ENCODE measurements at places on chromosomes 12 and 14.

GRCh38 chr12:24177889-24178288 lies 228.4 kb upstream of the SOX5 start:
- DNase-seq, result no peak

- DNase-seq, result no peak
These were observed 24.8 kb downstream of the KCNA1 start for GRCh38 chr12:4934407-4935035.

- DNase-seq, result no peak
These were observed 17.5 kb downstream of the SSH1 start for GRCh38 chr12:108839890-108840230.

GRCh38 chr12:96719660-96720362 lies 187.2 kb upstream of the NEDD1 start:
- no peak for DNase-seq

DNA sequence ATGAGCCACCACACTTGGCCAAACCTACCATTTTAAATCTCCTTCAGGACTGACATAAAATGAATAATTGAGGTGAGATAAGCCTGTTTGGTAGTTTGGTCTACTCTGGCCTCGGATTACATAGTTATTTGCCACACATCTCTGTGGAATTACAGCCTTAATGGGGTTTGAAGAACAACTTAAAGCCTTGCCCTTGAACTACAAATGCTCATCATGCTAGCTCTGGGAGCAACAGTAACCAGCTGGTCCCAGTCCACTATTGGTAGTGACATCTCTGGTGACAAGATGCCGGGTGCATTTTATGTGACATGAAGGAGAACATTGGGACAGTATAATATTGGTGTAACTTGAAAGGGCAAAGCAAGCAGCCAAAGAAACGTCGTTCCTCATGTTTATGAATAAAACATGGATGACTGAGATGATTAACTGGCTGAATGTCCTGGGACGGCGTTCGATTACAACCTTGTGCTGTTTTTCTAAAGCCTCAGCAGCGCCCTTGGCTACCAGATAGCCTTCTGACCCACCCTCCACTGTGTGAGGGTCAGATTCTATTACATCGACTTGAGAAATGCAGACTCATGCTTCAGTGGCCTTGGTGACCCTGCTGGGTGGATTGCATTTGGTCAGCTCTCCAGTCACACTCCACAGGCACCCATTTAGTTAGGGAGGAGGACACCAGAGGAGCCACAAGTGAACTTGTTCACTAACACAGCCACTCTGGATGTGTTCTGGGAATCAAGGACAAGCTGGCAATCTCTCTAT lies 41.5 kb downstream of the BEST3 start:
- no peak for DNase-seq

DNA sequence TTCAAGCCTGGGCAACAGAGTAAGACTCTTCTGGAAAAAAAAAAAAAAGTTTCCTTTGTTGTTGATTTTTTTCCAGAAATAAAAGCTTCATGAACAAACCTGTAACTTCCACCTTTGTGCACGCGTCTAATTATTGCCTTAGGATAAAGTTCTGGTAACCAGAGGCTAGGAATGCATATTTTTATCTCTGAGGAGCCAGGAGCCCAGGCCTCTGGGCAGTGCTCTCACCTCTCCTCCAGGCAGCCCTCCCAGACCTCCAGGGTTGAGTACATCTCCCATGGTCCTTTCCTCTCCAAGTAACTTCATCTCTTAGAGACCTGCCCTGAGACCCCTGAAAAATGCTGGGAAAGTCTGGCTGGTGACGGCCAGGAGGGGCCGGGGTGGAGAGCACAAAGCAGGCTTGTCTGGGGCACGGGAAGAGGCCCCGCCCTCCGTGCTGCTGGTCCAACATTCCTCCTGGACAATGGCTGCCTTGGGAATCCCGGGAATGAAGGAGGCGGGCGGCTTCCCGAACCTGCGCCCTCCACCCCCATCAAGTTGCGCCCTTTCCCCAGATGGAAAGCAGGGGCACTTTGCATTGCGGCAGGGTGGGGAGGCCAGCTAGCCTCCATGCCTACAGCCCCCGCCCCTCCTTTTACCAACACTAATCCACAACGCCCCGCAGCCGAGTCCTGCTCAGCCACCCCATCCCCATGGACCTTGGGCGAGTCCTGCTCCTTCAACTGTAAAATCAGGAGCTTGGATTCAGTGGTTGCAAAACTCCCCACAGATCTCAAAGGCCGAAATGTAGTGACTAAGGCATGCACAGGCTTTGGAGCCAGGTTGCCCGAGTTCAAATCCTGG lies 7.3 kb upstream of the FIGNL2 start:
- peak; percentile 55 for DNase-seq

DNA sequence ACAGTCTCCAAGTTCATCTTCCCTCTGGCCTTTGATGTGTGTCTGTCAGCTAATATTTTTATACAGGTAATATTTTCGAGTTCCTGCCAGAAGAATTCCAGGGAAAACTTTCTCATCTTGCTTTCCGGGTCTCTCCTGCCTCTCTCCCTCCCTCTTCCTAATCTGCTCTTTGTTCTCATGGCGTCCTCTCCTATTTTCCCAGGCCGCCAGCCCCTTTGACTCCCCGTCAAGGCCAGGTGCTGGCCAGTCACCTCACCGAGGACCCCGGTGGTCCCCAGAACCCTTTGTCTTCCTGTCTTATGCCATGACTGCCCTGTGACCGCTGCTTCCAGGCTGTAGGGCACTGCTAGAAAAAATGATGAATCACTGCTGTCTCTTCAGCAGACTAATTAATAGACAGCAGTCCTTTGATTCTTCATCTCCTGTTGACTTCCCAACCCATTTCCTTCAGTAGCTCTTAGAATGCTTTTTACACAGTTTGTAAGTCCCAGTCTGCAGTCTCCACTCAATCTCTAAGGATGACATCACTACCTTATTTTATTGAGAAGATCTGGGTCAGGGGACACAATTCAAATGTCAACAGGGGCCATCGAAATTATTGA lies 40.7 kb downstream of the PPFIBP1 start:
- DNase-seq, result no peak

GRCh38 chr14:62592877-62593276 lies 452.4 kb downstream of the KCNH5 start:
- no peak for DNase-seq

GRCh38 chr12:113136128-113136989 lies 798 bp upstream of the RASAL1 start:
- DNase-seq, result no peak

- DNase-seq, result no peak
These were observed 4.7 kb upstream of the PPP1R1A start for GRCh38 chr12:54593135-54593534.
